ENCODE measurements at places on chromosomes 16 and 17. TPM values are rescaled to one million over a fixed set of nuclear protein-coding genes. Genes with fewer than 3 reads are reported as not detected.

Gene KCNH6
- polyA plus RNA-seq: not detected

Gene ACSM2A
- polyA plus RNA-seq: not detected

Gene EFNB3
- polyA plus RNA-seq: not detected

Gene NEUROD2
- polyA plus RNA-seq: 0.06 TPM

Gene PRSS33
- not detected for polyA plus RNA-seq

Gene GAS2L2
- 0.10 TPM for polyA plus RNA-seq

Gene KRT36
- polyA plus RNA-seq: not detected

Gene TEN1
- 25.2 TPM for polyA plus RNA-seq

Gene CEMP1
- 0.91 TPM for polyA plus RNA-seq

Gene SPATA22
- polyA plus RNA-seq: 0.43 TPM

Gene WFDC1
- not detected for polyA plus RNA-seq

Gene KLHL10
- polyA plus RNA-seq: not detected

Gene CIITA
- polyA plus RNA-seq: 632 TPM

Gene TNFRSF17
- 10.8 TPM for polyA plus RNA-seq

Gene GRAP
- polyA plus RNA-seq: 93.2 TPM

Gene PRSS22
- polyA plus RNA-seq: not detected

Gene ITGAD
- 0.19 TPM for polyA plus RNA-seq

Gene PIP4K2B
- polyA plus RNA-seq: 24.7 TPM

Gene RNF227
- polyA plus RNA-seq: 11.8 TPM

Gene OTOA
- not detected for polyA plus RNA-seq

Gene TBC1D3
- not detected for polyA plus RNA-seq

Gene KRTAP17-1
- not detected for polyA plus RNA-seq

Gene PLK1
- polyA plus RNA-seq: 2.0 TPM

Gene CRYBA1
- not detected for polyA plus RNA-seq

Gene PRDM7
- not detected for polyA plus RNA-seq

Gene CD300LD
- not detected for polyA plus RNA-seq

Gene KRT12
- polyA plus RNA-seq: not detected

Gene SLC6A2
- not detected for polyA plus RNA-seq

Gene CRYM
- polyA plus RNA-seq: 2.2 TPM

Gene PRSS21
- polyA plus RNA-seq: 5.8 TPM

Gene HLF
- polyA plus RNA-seq: 0.07 TPM

Gene TRPV3
- polyA plus RNA-seq: 1.3 TPM

Gene ZG16B
- not detected for polyA plus RNA-seq

Gene CCL1
- polyA plus RNA-seq: not detected

Gene ITGAX
- 78.8 TPM for polyA plus RNA-seq

Gene MINK1
- polyA plus RNA-seq: 190 TPM

Gene SOST
- polyA plus RNA-seq: not detected

Gene ANKRD13B
- polyA plus RNA-seq: 4.2 TPM

Gene ARL17A
- polyA plus RNA-seq: 18.5 TPM

Gene GAS7
- 3.4 TPM for polyA plus RNA-seq

Gene PSME3IP1
- polyA plus RNA-seq: 125 TPM

Gene RETREG3
- polyA plus RNA-seq: 44.1 TPM

Gene CLUH
- polyA plus RNA-seq: 54.2 TPM

Gene EVPLL
- polyA plus RNA-seq: 0.06 TPM

Gene ZNF469
- polyA plus RNA-seq: 0.14 TPM

Gene ADAM11
- polyA plus RNA-seq: 0.62 TPM

Gene ST6GALNAC1
- polyA plus RNA-seq: not detected

Gene CSH2
- not detected for polyA plus RNA-seq
